ENCODE measurements at places on chromosomes 4 and X. TPM values are rescaled to one million over a fixed set of nuclear protein-coding genes. Genes with fewer than 3 reads are reported as not detected.

The YIPF7 gene
- total RNA-seq = not detected

DNA sequence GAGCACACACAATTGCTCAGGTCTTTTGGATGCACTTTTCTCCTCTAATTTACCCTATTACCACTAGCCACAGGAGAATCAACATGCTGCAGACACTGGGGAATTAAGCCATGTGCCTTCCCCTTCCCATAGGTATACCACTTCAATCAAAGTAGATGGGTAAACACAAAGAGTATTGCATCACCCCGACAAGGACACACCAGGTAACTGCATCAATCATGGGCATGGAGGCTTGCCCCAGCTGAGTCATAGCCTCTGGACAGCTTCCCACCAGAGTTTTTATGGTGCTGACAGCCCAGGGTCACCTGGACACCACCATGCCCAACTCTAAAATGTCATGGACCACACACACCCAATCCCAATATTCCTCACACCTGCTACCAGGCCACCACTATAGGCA is 197.2 kb upstream of the AR start:
- no peak for DNase-seq

GRCh38 chr4:19372390-19372789 is 879.3 kb upstream of the SLIT2 start:
- no peak for DNase-seq

- peak; percentile 36 for DNase-seq
These were observed 17.1 kb upstream of the MAP7D3 start for GRCh38 chrX:136268051-136269048.

The PCDH18 gene
- total RNA-seq = 106 TPM

The SMIM10 gene
- total RNA-seq = 7.6 TPM

GRCh38 chr4:188403272-188403671 is 264.0 kb downstream of the TRIML1 start:
- peak; percentile 69 for DNase-seq

GRCh38 chr4:69156913-69157312 is 57.6 kb downstream of the UGT2B11 start:
- peak; percentile 6 for DNase-seq

- DNase-seq = peak; percentile 11
These were observed 105.4 kb downstream of the GPC3 start for GRCh38 chrX:133880032-133880443.

- no peak for DNase-seq
These were observed 266.0 kb upstream of the IL1RAPL1 start for GRCh38 chrX:28321286-28321685.

The VCX3A gene
- total RNA-seq = 160 TPM

The PPP4R3C gene
- total RNA-seq = 0.04 TPM

The BTC gene
- total RNA-seq = 1.1 TPM

DNA sequence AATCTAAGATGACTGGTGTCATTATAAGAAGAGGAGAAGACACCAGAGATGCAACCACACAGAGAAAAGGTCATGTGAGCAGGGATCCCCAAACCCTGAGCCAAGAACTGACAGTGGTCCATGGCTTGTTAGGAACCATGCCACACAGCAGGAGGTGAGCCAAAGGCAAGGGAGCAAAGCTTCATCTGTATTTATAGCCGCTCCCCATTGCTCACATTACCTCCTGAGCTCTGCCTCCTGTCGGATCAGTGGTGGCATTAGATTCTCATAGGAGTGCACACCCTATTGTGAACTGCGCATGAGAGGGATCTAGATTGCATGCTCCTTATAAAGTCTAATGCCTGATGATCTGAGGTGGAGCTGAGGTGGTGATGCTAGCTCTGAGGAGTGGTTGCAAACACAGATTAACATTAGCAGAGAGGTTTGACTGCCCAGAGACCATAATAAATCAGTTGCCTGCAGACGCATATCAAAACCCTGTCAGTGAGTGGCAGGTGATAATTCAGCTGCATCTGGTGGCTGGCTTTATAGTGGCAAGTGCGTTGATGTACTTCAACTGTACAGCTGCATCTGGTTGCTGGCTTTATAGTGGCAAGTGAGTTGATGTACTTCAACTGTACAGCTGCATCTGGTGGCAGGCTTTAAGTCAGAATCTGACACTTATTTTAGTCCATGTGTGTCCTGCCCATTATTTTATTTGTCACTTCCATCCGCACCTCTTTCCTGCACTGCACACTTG is 19.8 kb upstream of the CXCL2 start:
- no peak for DNase-seq
